H9 (cell line): ENCODE measurements at places on chromosomes 12 and 14. TPM values are rescaled to one million over a fixed set of nuclear protein-coding genes. Genes with fewer than 3 reads are reported as not detected.

- DNase-seq = no peak
These were observed 27.5 kb upstream of the C14orf180 start for GRCh38 chr14:104551851-104552737.

DNA sequence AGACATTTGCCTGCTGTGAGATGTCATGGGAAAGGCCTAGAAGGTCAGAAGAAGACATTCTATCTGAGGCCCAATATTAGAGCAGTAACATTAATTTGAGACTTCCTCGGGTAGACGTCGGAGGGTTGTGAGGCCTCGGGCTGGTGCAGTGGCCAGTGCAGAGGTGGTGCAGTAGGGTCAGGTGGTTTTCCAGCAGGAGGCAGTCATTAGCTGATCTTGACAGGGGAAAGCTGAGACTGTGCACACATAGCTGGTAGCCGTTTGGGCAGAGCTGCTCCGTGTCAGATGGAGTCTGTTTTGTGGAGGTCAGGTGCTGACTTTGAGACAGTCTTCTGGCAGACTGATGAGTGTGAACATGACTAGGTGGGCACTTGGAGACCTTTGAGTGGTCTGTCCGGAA, 65.7 kb upstream of the ASPG start:
- DNase-seq = no peak

- DNase-seq = no peak
These were observed 82.1 kb downstream of the AVPR1A start for GRCh38 chr12:63068857-63069442.

GRCh38 chr14:104980611-104981531, 2.7 kb upstream of the AHNAK2 start:
- DNase-seq = no peak

DNA sequence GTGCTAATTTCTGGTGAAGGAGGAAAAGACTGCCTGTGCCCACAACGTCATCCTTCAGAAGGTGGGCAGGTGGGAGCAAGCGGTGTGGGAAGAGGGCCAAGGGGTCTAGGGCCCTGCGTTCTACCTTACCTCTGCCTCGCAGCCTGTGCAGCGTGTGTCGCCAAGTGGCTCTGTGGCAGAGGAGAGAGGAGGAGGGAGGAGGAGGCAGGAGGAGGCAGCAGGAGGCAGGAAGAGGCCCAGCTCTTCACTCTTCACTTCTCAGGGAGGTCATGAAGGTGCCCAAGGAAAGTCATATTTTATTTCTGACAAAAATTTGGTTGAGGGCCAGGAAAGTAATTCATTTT, 177.9 kb downstream of the MYRFL start:
- DNase-seq = no peak

GRCh38 chr12:119180380-119181040, 1.8 kb downstream of the HSPB8 start:
- peak; percentile 46 for DNase-seq

GRCh38 chr12:79691511-79692248, 916 bp upstream of the PAWR start:
- DNase-seq = no peak

DNA sequence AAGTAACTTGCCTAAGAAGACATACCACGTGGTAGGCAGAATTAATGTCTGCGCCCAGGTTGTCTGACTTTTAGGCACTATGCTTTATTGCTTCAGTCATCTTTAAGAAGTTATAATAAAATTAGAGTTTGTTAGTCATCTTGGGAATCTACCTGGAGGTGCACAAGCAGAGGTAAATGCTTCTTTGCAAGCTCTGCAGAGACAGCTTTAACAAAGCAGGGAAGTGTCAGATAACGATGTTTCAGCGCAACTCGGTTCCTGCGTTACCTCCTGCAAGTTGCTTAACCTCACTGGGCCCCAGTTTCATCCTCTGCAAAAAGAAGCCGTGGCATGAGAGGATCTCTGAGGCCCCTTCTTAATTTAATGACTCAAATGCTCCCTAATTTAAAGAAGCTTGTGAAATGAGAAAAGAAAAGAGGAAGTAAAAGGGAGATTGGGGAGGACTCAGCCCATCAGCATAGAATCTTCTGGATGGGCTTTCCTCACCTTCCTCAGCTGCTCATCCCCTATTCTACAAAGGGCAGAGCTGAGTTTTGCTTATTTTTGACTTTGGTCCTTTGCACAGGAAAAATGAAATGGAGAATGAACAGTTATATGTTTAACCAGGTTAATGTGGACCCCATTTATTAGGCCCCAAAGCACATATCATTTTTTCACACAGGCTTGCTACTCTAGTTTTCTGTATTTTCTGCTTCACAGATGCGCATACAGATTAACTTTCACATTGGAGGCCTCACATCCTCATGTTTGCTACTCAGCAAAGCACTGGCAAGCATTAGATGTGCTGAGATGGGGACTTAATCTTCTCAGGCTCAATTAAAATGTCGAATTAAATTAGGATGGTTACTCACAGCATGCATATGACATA, 5.1 kb downstream of the ARHGDIB start:
- DNase-seq = no peak

- DNase-seq = peak; percentile 97
These were observed 40.2 kb downstream of the HSP90AA1 start for GRCh38 chr14:102046337-102047278.

DNA sequence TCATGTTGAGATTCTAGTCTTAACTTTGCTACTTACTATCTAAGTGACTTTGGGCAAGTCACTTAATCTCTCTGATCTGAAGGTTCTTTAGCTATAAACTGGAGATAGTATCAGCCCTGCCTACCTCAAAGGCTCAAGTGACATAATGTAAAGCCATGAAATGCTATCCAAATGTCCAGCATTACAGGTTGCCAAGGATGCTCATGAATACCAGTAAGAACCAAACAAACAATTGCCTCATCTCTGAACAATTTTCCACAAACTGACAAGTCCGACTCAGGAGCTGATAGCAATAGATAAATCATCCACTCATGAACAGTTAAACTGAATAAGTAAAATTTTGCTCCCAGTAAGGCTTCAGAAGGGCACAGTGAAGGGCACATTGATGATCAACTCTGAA, 51.5 kb downstream of the LMNTD1 start:
- no peak for DNase-seq

GRCh38 chr14:29220072-29220471, 453.5 kb downstream of the FOXG1 start:
- no peak for DNase-seq

JAG2 gene
- 11.3 and 11.4 TPM in 2 replicates for total RNA-seq

GRCh38 chr12:128914908-128915563, 61.8 kb downstream of the GLT1D1 start:
- no peak for DNase-seq

DNA sequence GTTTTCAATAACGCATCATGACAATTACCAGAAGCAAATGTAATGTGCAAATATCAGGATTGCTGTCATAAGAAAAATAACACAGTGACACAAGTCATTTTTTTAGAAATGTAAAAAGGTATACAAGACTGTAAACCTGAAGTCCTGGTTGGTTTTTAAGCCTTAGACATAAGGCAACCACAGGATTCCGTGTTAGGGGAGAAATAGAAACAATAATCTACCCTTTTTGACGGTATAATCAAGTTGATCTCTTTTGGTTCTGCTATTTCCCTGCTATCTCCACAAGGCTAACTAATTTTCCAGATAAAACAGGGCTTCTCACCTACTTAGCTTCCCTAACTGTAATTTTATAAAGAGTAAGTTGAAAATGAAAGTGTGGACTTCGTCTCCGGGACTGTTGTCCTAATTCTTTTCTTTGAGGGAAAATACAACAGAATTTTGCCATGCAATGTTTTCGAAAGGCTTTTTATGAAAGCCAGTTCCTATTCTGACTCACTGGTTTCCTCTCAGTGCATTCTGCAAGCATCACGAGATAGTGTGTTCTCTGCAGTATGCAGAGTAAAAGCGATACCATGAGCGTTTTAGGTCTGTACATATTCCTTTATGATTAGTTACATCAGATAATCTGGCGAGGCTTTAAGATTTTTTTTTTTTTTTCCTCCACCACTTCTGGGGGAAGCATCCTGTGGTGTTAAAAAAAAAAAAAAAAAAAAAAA, 10.6 kb downstream of the MYO1H start:
- DNase-seq = no peak

DNA sequence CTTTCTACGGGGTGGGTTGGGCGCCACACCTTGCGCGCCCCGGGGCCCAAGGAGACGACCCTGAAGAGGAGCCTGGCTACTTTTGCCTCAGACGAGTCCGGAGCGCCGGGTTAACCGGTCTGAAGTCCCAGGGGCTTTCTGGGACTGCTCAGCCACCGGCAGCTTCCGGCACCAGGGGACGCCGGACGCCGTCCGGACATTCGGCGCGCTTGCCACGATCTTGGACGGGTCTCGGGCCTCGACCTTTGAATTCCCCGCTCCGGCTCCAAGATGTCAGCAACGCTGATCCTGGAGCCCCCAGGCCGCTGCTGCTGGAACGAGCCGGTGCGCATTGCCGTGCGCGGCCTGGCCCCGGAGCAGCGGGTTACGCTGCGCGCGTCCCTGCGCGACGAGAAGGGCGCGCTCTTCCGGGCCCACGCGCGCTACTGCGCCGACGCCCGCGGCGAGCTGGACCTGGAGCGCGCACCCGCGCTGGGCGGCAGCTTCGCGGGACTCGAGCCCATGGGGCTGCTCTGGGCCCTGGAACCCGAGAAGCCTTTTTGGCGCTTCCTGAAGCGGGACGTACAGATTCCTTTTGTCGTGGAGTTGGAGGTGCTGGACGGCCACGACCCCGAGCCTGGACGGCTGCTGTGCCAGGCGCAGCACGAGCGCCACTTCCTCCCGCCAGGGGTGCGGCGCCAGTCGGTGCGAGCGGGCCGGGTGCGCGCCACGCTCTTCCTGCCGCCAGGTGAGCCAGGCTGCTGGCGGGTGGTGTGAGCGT, at the start of gene ACOT4:
TSS of gene ACOT4 (plus strand) at position 184 of the 760 bp plus-strand sequence. CDS start at position 271, 87 bp downstream.
- DNase-seq = peak; percentile 59

AMDHD1 gene
- 0.29 and 0.42 TPM in 2 replicates for total RNA-seq

DNA sequence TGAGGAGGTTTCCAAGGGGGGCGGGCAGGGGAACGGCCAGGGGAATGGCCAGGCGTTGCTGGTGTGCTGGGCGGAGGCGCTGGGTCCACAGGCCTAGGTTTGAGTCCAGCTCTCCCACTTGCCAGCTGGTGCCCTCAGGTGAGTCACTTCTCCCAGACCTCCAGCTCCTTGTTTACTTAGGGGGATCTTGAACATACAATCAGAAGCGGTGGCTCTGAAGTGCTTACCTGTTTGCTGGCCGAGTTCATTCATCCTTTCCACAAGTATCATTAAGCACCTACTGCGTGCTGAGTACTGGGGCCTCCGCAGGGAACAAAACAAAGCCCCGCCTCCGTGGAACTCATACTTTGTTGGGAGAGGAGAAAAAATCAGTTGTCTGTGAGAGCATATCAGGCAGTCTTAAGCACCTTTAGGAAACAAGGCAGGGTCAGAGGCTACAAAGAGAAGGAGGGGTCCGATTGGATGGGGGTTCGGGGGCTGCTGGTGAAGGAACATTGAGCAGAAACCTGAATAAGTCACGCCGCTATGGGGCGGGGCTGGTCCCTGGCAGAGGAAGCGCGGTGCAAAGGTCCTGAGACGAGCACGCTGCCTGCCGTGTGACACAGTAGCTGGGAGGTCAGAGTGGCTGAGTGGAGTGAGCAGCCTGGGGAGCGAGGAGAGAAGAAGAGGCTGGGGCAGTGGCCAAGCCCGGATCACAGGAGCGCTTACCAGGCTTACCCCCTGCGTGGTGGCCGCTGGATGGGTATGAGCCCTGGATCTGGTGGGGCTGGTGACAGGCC, 15.1 kb downstream of the MVK start:
- no peak for DNase-seq

DNA sequence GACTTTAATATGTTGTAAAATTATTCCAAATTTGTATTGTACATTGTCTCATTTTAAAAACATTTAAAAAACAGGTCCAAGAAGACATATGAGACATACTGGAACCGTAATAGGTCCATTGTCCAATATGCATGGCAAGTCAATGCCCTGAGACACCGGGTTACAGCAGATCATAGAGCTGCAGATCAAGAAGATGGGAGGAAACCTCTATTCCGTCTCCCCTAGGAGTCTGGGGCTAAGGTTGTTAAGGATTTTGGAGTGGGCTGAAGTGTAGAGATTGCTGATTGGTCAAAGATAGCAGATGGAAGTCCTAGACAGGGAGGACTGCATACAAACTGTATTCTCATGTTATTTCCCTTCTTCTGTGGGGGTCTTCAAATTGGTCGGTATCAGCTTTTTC, 108.3 kb upstream of the PLEKHA5 start:
- DNase-seq = no peak

SLC6A15 gene
- total RNA-seq = 12.9 and 16.7 TPM in 2 replicates

- no peak for DNase-seq
These were observed 4.6 kb downstream of the FOXJ2 start for GRCh38 chr12:8037046-8037663.

GRCh38 chr12:93968536-93969285, 179.7 kb upstream of the PLXNC1 start:
- DNase-seq = no peak

GRCh38 chr14:58078068-58078467, 73.9 kb downstream of the ARMH4 start:
- DNase-seq = no peak

- DNase-seq = no peak
These were observed 19.1 kb upstream of the DCP1B start for GRCh38 chr12:2023365-2023764.

DDN gene
- total RNA-seq = 0.35 and 0.39 TPM in 2 replicates

SLC10A1 gene
- not detected in 2 replicates for total RNA-seq

DNA sequence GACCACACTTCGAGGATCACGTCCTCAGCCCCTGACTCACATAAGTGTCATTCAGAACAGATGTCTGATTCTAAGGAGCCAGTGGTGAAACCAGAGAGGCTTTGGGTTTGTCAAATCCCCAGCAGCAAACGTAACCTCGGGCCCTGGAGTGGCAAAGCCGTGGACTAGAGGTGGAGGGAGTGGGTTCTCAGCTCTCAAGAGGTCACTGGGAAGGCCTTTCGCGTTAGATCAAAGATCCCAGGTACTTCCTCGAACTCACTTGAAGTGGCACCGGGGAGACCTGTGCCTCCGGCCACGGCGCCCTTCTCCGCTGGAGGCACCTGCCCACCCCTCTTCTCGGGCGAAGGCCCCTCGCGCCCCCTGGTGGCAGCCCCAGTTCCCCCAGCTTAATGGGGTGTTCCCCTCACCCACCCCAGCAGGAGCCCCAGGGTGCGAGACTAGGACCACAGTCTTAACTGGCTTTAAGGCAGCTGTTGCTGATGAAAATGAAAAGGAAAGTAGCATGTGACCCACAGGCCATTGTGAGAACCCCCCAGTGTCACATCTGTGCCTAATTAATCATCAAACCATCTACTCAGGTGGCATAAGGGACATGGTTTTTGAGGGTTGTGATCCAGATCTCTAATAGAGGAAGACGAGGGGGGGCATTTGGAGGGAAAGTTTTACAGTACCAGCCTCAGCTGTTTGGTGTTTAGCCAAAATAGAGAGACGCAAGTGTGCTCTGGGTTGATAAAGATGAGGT, 672 bp upstream of the ESR2 start:
- peak; percentile 87 for DNase-seq

GRCh38 chr12:13433768-13434167, 237.2 kb downstream of the EMP1 start:
- DNase-seq = no peak

SMCO2 gene
- 0.20 TPM in 2 replicates for total RNA-seq

DNA sequence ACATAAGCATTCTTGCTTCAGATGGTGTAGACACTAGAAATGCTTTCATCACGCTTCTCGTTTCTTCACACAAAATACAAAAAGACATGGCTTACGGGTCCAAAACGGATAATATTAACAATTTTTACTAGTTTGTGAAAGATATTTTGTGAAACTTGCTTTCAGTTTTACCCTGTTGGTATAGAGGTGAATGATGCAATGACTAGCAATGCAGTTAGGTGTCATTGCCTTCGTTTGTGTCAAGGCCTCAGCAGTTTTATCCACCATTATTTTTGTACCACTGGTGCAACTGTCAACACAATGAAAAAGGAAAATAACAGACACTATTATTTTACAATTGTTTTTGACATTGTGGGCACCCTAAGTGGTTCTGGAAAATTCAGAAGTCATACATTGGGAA, 323.0 kb downstream of the FLRT2 start:
- DNase-seq = no peak
